Muscle of leg (tissue), 16 donors: ENCODE measurements at places on chromosomes 11 and 22. TPM values are rescaled to one million over a fixed set of nuclear protein-coding genes. Genes with fewer than 3 reads are reported as not detected.

The OR8D1 gene
- polyA plus RNA-seq: 0.05 TPM

DNA sequence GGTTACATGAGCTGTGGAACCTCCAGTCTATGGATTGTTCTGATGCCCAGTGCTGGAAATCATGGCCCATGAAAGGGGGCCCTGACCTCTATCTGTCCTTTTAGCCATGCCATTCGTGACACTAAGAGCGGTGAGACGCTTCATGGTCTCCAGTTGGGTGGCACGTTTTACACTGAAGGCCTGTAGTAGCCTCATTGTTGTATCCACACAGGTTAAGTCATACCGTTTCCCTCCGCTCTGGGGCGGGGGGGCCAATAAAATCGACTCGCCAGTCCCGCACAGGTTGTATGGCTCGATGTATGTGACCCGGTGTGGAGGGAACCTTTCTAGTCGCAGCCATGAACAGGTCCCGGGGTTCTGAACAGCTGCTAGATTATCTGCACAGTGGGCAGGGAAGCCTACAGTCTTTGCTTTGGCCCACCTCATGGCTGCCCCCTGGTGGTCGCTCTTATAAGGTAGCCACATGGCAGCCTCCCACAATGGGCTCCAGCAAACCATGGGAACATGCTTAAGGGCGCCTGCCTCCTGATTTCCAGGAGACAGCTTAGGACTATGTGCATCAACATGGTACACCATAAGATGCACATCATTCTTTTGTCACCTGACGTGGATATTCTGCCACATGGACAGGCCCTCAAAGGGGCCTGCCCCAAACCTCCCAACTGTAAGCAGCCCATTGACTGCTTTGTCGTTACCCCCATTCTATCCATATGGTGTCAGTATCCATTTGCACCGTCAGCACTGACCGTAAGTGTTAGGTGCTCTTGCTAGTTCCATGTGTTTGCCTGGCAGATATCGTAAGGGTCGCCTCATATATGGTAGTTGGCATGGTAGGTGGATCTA lies 19.7 kb upstream of the APOL3 start:
- peak; percentile 58 for DNase-seq

- peak; percentile 57 for DNase-seq
Measured at GRCh38 chr11:134040386-134041302, 28.2 kb upstream of the JAM3 start.

- DNase-seq: no peak
Measured at GRCh38 chr11:29296680-29297079, 720.1 kb downstream of the KCNA4 start.

The SLC22A9 gene
- not detected for polyA plus RNA-seq

DNA sequence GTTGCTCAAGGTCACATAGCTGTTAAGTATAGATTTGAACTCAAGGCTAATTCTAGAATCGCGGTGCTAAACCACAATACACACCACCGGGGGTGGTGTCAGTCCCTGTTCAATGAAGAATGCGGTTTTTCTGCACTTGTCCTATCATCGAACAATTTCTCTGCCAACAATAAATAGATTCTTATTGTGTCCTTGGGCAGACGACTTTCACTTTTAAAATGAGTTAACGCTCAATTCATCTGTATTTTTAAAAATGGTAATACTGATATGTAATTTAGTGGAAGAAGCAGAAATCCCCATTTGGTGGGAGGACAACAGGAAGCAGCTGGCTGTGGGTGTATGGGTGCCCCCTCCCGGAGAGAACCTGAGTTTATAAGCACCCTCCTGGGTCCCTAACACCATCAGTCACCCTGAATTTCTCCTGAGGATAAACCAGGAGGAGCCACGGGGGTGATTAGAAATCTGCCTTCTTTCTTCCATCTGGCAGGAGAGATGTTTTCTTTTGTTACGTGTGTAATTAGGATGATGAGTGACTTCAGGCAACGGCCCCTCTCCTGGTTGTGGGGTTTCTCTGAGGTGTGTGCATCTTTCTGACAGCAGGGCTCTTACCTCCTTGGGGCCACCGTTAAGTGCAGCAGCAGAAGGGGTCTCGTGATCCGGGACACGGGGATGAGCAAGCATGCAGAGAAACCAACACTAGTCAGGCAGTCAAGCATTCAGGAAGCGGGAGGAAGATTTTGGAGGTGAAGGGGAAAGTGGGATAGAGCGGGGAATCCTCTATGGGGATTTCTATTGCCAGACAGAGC lies 87.7 kb downstream of the GRAMD1B start:
- DNase-seq: no peak

DNA sequence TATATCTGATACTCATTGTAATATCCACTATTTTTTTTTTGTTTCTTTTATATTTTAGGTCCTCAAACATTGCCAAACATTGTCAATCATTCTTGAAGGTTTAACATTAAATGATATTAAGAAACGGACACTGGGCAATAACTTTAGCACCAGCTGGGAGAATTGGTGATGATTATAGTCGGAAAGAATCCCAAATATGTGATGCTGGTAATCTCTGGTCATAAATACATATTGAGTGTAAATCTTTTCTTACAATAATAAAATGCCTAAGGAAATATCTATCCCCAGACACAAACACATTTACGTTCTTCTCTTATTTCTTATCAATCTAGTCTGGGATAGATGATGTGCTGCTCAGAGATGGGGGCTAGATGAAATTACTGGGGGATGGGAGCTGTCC lies 25.2 kb downstream of the OR51E2 start:
- DNase-seq: no peak

DNA sequence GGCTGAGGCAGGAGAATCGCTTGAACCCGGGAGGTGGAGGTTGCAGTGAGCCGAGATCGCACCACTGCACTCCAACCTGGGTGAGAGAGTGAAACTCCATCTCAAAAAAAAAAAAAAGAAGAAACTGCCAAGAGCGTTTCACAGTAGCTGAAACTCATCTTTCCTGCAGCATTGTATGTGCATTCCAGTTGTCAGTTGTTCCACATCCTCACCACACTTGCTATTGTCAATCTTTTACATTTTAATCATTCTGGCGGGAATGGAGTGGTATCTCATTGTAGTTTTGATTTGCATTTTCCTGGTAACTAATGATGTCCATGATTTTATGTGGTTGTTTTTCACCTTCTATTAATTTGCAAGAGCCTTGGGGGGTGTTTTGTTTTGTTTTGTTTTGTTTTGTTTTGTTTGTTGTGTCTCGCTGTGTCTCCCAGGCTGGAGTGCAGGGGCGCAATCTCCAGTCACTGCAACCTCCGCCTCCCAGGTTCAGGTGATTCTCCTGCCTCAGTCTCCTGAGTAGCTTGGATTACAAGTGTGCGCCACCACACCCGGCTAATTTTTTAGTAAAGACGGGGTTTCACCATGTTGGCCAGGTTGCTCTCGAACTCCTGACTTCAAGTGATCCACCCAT lies 8.1 kb upstream of the GNB1L start:
- peak; percentile 47 for DNase-seq

DNA sequence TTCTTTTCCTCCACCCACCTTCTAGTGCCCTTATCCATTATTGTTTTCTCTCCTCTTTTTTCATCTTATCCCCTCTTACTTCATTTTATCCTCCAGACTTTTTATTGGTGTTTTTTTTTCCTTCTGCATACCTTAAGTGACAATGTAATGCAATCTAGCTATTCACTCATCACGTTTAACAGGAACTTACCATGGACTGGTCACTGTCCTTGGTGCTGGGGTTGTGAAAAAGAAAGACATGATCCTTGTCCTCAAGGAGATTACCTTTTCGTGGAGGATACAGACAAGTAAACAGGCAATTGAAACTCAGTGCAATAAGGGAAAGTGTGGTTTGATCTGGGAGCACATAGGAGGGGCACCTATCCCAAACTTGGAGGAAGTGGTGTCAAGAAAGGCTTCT lies 20.7 kb downstream of the SYT9 start:
- no peak for DNase-seq

DNA sequence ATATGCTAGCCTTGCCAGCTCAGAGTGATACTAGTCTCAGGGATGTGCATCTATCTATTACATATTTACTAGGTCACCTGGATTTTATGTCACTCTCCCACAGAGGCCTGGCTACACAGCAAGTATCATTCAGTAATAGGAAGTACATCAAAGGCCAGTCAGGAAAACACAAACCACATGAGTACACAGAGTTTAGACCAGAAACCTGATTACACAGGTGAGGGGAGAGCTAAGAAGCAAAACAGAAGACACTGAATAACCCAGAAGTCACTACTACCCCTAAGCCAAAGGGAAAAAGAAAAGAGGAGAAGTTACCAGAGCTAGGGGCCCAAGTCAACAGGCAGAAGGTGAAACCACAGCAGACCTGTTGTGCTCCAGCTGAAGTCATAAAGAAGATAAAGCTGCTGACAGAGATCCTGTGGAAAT lies 13.3 kb downstream of the LPXN start:
- no peak for DNase-seq

GRCh38 chr11:91997226-91997625 lies 227.4 kb upstream of the FAT3 start:
- DNase-seq: peak; percentile 85

- DNase-seq: peak; percentile 92
Measured at GRCh38 chr11:130178441-130179339, 19.1 kb downstream of the ST14 start.

DNA sequence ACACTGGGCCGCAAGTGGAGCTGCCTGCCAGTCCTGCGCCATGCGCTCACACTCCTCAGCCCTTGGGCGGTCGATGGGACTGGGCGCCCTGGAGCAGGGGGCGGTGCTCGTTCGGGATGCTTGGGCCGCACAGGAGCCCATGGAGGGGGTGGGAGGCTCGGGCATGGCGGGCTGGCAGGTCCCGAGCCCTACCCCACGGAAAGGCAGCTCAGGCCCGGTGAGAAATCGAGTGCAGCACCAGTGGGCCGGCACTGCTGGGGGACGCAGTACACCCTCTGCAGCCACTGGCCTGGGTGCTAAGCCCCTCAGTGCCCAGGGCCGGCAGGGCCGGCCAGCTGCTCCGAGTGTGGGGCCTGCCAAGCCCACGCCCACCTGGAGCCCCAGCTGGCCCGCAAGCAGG lies 328.7 kb upstream of the LRRC4C start:
- no peak for DNase-seq

The OR9G1 gene
- not detected for polyA plus RNA-seq

GRCh38 chr22:25334162-25334490 lies 114.7 kb downstream of the CRYBB2 start:
- DNase-seq: no peak

DNA sequence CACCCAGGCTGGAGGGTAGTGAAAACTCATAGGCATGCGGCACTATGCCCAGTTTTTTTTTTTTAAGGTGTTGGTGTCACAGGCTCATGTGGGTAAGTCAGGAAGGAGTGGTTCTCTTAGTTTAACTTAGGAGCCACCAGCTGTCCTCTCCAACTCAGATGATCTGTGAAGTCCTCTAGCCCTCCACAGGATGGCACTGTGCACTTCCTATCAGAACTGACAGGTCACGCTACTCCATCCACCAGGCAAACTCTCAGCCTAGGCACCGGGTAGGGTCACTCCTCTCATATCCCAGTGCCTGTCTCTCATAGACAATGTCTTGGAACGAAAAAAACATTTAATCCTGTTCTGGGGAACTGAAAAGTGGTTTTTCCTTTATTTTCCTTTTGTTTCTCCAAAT lies 16.5 kb downstream of the NAP1L4 start:
- DNase-seq: peak; percentile 29

The LRRC55 gene
- 0.95 TPM for polyA plus RNA-seq

- DNase-seq: no peak
Measured at GRCh38 chr11:76380159-76380976, 564 bp downstream of the THAP12 start.

GRCh38 chr11:57392066-57392762 lies 1.8 kb upstream of the PRG2 start:
- no peak for DNase-seq

DNA sequence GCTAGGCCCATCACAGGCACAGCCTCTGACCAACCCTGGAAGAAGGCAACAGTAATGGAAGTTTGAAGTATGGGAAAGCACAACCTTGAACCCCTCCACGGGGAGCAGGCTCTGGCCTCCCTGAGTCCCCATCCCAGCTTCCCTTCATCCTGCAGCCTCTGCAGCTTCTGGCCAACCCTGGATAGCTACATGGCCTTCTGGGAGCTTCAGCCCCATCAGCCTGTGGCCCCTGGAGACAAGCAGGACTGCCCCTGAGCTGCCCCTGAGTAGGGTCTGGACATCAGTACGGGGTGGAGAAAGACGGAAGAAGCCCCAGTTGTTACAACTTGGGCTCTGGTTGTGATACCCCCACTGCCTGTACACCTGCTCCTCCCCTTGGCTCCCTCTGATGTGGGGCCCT lies 113.8 kb upstream of the CD82 start:
- no peak for DNase-seq

- no peak for DNase-seq
Measured at GRCh38 chr11:65776196-65776595, 4.6 kb downstream of the AP5B1 start.

GRCh38 chr11:27938011-27938410 lies 169.9 kb downstream of the KIF18A start:
- no peak for DNase-seq

GRCh38 chr11:26399336-26399735 lies 67.4 kb downstream of the ANO3 start:
- no peak for DNase-seq

DNA sequence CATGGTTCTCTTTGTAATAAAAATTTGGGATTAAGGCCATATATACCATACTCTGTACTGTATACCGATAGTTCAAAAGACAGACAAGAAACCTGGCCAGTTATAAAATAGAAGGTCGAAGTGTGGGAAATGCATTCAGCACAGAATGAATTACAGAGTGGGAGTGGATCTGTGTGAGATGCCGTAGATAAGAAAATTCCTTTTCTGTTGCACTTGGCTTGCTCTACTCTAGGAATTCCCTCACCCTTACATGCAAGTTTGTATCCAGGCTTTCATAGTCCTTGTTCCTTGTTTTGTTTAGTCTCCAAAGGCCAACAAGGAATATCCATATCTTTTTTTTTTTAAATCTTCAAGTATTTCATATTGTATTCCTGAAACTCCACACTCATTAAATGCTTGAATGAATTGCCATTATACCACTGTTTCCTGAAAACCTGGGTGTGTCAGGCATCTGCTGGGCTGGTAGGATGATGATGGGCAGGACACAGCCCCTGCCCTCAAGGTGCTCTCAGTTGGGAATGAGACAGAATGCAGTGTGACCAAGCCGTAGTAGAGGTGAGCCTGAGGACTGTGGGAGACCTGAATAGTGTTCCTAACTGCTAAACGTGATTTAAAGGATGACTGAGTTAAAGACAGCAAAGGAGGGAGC lies 53.5 kb downstream of the TEAD1 start:
- DNase-seq: no peak

DNA sequence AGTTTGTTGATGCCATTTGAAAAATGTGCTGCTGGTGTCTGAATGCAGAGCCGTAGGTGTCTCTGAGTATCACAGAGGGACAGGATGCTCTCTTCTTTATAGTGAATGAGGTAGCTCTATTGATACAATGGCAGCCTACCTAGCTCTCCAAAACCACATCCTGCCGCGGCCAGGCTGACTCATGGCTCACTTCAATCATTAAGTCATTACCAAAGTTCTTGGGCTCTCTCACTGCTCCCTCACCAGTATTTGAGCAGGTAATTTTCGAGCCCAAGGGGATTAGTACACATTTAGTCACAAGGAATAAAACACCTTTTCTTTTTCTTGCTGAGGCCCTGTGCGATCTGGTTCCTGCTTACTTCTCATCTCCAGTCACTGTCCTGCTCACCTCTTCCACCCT lies 509.0 kb upstream of the LARGE1 start:
- no peak for DNase-seq

The ABCC8 gene
- polyA plus RNA-seq: 2.5 TPM

The SLC22A8 gene
- polyA plus RNA-seq: not detected
